Psoas muscle (tissue), 8 donors: ENCODE measurements at places on chromosomes 4 and X. TPM values are rescaled to one million over a fixed set of nuclear protein-coding genes. Genes with fewer than 3 reads are reported as not detected.

The PAGE1 gene
- not detected for total RNA-seq

The SRPK3 gene
- 78.0 TPM for total RNA-seq

The ETDB gene
- not detected for total RNA-seq

The DMP1 gene
- not detected for total RNA-seq

The CLNK gene
- total RNA-seq: 0.09 TPM

DNA sequence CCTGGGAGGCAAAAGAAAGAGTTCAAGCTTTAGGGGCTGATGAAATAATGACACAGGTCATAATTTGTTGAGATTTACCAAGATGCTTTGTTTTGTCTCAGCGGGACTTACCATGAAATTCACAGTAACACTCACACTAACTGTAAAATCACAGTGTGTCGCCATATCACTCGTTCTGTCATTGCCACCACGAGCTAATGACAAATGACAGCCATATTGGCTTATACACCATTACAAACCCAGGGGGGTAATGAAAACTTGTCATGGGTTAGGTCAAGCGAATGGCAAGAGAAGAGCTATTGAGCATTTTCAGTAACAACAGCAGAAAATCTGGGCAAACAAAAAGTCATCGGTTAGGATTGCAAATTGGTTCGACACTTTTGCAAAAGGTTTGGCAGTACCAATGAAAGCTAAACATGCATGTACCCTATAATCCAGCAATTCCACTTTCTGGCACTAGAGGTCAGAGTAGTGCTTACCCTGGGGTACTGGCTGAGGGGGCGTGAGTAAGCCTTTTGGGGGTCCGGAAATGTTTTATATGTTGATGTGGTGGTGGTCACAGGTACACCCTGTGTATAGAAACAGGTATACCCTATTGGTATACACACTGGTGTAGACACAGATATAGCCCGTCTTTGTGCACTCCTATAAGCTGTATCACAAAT, 83.9 kb upstream of the RAI2 start:
- no peak for DNase-seq

DNA sequence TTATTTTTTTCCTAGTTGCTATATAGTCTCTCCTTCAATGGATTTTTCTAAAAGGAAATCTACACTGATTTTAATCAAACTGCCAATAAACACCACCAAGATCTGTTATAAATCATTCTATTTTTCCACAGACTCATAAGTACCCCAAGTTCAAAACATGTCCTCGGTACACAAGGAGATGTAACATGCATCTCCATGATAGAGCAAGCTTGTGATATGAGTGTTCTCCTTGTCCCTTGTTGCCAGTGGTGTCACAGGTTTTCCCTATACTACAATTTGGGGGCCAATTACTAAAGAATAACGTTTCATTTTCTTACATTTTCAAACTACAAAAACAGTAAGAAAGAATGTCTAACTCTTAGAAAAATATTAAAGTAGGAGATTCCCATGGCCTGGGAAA, 491 bp downstream of the ARHGEF6 start:
- no peak for DNase-seq

GRCh38 chr4:119894650-119895208, 171.9 kb downstream of the MAD2L1 start:
- DNase-seq: no peak

GRCh38 chr4:6692806-6693205, 872 bp upstream of the S100P start:
- no peak for DNase-seq
